ENCODE measurements at places on chromosomes 13 and 19.

- no peak for DNase-seq
These were observed 118.3 kb downstream of the USP12 start for GRCh38 chr13:27053210-27053884.

DNA sequence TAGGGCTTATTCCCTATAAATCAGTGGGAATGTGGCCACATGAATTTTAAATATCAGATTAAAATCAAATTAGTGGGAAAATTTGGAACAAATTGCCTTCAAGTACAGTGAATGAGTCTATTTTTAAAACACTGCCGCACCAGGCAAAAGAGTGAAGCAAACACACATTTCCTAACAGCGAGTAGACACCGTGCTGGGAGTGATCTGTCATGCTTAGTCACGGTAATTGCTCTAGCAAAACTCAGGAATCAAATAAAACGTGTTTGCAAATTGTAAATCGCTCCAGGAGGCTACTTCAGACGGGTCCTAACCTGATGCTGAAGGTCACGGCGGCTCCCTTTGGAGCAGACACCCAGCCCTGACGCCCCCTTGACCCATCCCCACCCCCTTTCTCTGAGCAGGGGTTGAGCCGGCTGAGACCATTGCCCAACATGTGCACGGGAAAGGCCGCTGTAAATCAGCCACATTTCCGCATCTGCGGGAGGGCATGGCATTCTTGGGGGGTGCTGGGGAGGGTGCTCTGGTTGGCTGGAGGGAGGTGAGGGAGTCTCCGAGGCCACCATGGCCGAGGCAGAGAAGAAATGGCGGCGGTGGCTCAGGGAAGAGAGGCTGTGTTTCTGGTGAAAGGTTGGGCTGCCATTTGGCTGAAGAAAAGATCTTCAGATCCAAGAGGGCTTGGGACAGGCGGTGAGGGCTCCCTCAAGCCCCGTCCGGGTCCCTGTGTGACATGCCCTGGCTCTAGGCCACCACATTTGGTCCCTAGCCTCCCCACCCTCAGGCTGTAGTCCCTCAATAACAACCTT, 8.9 kb downstream of the CEBPA start:
- DNase-seq = no peak

DNA sequence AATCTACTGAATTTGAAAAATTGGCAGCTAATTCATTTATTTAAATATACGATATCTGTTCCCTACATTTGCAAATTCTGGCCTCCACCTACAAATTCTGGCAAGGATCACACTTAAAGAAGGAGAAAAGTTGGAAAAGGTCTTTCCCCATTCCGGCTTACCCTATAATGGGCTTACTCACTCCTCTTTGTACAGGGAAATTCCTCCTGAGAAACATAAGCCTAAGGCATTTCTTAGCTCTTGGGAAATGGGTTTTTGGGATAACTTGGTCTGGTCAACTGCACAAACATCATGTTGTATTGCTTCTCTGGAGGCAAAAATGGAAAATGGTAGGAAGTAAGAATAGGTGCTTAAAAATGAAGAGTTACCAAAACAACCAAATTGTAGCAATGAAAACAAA, 25.5 kb downstream of the KCTD12 start:
- DNase-seq = no peak

GRCh38 chr19:46033401-46033800, 7.4 kb downstream of the IGFL4 start:
- DNase-seq = no peak

GRCh38 chr13:44903574-44903985, 85.7 kb downstream of the NUFIP1 start:
- no peak for DNase-seq

- no peak for DNase-seq
These were observed 54.5 kb downstream of the RAB20 start for GRCh38 chr13:110506859-110507566.

DNA sequence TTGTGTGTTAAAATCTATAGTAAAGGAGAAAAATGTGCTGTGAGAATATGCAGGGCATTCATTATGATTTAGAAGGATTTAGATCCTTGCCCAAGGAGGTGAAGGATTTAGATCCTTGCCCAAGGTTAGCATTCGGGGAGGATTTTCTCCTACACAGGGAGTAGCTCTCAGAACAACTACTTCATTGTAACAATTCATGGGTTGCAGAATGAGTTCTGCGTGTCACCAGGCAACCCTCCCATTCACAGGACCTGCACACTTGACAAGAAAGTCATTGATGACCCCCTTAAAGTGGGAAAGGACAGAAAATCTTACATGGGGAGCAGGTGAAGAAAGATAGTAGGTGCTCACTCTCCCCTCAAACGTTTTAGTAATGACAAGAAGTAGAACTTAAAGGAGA, 167.1 kb upstream of the MAB21L1 start:
- DNase-seq = no peak

- no peak for DNase-seq
These were observed 198.4 kb downstream of the COL4A1 start for GRCh38 chr13:110108348-110109139.

GRCh38 chr19:3061182-3062161, 823 bp downstream of the TLE5 start:
- DNase-seq = peak; percentile 21

DNA sequence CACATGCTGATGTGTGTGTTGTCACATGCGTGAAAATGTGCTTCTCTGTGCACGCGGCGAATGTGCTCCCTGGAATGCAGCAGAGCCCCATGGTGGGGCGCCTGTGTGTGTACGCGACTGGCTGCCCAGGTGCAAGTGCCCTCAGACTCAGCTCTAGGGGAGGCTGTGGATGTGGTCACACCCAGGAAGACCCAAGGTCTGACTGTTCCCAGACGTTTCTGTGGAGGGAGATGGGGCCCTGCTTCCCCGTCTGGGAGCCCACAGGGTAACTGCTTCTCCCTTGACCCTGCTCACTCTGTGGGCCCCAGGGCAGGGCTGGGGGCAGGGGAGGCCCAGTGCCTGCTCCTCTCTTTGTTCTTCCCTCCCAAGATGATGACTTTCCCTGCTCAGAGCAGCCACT, 7.9 kb upstream of the UQCR11 start:
- DNase-seq = no peak

GRCh38 chr13:61777899-61778298, 362.2 kb upstream of the PCDH20 start:
- no peak for DNase-seq

DNA sequence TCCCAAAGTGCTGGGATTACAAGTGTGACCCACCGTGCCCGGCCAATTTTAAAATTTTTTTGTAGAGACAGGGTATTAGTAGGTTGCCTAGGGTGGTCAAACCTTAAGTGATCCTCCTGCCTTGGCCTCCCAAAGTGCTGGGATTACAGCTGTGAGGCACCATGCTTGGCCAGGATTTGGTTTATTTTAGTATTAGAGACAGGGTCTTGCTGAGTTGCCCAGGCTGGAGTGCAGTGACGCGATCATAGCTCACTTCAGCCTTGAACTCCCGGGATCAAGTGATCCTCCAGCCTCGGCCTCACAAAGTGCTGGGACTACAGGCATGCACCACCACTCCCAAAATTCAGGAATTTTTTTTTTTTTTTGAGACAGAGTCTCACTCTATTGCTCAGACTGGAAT, 5.4 kb upstream of the ZNF414 start:
- DNase-seq = no peak

GRCh38 chr13:98986226-98986846, 8.5 kb upstream of the DOCK9 start:
- no peak for DNase-seq

DNA sequence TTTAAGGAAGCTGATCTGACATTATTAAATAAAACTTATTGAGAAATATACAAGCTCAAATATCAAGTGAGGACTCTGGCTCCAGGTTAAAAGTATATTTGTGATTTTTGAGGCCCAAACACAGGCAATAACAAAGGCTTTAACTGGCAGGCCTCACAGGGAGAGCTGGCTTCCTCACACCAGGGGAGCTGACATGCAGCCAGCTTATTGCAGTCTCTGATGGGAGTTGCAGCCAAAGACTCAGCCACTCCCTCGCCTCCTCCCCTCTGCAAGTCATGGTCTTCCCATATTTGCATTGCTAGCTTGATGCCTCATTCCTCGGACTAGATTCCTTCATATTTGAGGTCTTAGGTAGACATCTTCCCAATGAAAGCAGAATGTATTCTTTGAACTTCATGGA, 647.1 kb upstream of the SLITRK6 start:
- no peak for DNase-seq

- no peak for DNase-seq
These were observed 99.7 kb downstream of the ENOX1 start for GRCh38 chr13:43687038-43687437.

- no peak for DNase-seq
These were observed 216.5 kb downstream of the DCLK1 start for GRCh38 chr13:35914662-35915061.

DNA sequence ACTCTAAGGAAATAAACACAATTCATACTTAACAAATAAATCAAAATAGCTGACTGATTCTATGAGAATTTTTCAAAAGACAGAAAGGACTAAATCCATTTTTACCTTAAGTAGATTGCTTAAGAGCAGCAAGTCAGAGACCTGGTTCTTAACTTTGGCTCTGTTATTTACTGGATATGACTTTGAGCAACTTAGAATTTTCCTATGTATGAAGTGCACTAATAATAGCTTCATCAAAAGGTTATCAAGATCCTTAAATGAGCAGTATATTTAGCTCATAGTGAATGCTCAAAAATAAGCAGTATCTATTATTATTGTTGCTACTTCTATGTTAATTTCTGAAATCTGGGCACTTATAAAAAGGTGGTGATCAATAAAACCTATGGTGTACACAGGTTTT, 95.3 kb downstream of the POSTN start:
- DNase-seq = no peak

DNA sequence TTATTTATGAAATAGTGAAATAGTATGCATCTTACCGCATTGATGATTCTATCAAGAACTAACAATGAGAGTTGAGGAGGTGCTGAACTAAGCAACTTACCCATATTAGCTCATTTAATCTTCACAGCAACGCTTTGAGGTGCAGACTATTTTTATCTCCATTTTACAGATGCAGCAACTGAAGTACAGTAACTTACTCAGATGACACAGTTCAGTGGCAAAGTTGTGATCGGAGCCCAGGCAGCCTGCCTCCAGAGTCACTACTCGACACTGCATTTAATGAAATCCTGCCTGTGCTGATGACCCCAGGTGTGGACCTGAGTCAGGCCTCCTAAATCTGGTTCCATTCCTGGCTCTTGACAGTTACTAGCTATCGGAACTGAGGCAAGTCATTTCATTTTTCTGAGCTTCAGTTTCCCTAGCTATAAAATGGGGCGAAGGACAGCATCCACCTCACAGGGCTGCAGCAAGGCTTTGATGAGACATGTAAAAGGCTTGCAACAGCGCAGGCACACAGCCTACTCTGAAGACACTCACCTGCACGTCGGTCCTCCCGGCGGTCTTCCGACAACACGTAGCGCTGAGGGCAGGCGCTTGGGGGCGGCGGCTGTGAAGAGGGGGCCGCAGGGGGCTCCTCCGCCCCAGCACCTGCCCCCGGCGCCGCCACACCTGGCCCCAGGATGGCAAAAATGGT, 1.5 kb downstream of the MYPOP start:
- DNase-seq = no peak

GRCh38 chr19:9705836-9706235, 30.9 kb upstream of the ZNF562 start:
- DNase-seq = no peak

GRCh38 chr13:94053986-94054593, 425.4 kb downstream of the DCT start:
- DNase-seq = no peak

- no peak for DNase-seq
These were observed 21.7 kb upstream of the KATNAL1 start for GRCh38 chr13:30329009-30329585.

- no peak for DNase-seq
These were observed 63.5 kb upstream of the SERP2 start for GRCh38 chr13:44309794-44310757.

- peak; percentile 88 for DNase-seq
These were observed 2.6 kb downstream of the POU2F2 start for GRCh38 chr19:42129399-42130253.

DNA sequence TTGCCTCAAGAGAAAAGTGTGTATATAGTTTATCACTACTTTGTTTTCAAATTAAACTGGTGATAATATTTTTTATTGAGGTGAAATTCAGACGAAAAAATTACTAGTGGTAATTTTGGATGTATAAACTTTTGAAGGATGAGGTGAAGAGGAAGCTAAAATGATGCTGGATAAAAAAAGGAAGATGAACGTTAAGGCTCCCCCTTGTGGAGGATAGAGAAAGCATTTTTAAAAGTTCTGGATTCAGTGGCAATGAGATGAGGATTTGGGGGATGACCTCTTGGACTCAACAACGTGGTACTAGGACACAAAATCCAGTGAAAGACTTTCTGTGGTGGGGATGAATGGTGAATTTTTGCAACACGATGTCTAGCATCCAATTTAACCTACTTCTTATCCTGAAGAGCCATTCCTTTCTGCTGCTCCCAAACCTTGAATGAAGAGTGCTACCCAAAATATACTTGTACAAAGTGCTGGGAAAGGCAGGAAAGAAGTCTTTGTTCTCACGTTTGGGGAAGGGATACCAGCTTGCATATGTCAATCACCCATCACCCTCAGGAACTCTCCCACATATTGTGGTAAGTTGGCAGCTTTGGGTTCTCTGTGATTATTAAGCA, 7.3 kb upstream of the SIGLEC5 start:
- no peak for DNase-seq

GRCh38 chr13:42380420-42381164, 108.6 kb downstream of the AKAP11 start:
- DNase-seq = no peak

GRCh38 chr13:78437781-78438180, 165.6 kb downstream of the POU4F1 start:
- DNase-seq = no peak

DNA sequence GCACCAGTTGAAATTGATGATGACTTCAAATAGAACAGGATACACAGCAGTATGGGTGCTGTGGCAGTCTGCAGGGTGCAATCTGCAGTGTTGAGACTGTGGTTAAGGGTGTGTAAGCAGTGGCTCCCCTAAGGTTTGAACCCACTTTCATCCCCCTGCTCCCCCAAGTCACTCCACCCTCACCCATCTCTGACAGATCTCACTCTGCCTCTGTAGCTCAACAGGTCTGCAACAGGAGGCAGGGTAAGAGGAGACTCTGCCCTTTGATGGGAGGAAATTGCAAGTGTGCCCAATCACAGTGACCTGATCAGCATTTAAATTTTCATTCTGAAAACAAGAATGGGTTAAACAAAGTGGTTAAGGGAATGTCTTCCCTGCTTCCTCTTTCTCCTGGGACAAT, 92.4 kb downstream of the DCT start:
- no peak for DNase-seq
